Smooth muscle cell of the pulmonary artery (primary cell): ENCODE measurements at places on chromosomes 6 and 20. TPM values are rescaled to one million over a fixed set of nuclear protein-coding genes. Genes with fewer than 3 reads are reported as not detected.

C2 gene
- 1.7 and 4.7 TPM in 2 replicates for total RNA-seq

RFX6 gene
- not detected in 2 replicates for total RNA-seq

RAD21L1 gene
- total RNA-seq: 0.13 and 0.53 TPM in 2 replicates

POPDC3 gene
- 4.4 and 14.8 TPM in 2 replicates for total RNA-seq

NRSN1 gene
- not detected in 2 replicates for total RNA-seq

MYMX gene
- total RNA-seq: 0.33 TPM in 1 of 2 replicates, not detected in the other

HINT3 gene
- total RNA-seq: 30.0 and 32.1 TPM in 2 replicates
